CD4-positive, alpha-beta T cell treated with Interleukin-4 for 1 hour (primary cell): ENCODE measurements at places on chromosomes 3 and 15.
A peak's percentile ranks its signal among the peaks of the same experiment; 100 is the strongest.

DNA sequence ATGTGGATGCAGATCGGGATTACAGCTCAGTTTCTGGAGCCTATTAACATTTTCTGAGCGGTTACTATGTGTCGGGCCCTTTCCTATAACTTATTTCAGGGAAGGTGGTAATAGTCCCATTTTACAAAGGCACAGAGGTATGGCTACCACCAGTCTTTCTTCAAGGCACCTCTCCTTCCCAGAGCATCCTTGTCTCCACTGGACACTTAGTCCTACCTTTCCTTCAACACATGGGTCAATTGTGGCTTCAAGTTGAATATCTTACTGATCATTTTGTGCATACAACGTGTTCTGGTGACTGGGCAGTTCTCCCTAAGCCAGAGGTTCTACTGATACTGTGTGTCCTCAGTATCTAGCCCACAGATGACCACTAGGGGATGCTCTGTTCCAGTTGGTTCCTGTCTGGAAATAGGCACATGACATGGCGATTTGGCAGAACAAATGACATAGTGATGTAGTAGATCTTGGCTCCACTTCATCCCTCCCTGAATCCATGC, 60.7 kb upstream of the CMTM8 start:
- peak; percentile 48 for DNase-seq

- no peak for DNase-seq
These were observed 116.8 kb downstream of the EPHB1 start for GRCh38 chr3:134911586-134912548.

DNA sequence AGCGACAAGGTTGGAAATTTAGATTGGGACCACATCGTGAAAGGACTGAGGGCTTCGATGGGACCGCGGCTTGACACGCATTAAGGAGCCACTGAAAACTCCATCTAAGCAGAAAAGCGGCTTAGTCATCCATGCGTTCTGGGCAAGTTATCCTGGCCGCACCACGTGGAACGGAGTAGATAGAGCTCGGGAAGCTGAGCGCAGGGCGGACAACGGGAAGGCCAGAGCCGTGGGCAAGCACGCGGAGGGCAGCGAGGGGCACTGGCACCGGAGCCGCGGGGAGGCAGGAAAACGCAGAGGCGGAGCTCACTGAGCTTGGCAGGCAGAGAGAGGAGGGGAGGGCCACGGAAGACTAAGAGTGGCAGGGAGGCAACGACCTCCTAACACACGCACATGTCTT, 61.3 kb upstream of the VGLL4 start:
- DNase-seq: no peak

- no peak for DNase-seq
These were observed 102.6 kb upstream of the BNIP2 start for GRCh38 chr15:59791755-59792154.

DNA sequence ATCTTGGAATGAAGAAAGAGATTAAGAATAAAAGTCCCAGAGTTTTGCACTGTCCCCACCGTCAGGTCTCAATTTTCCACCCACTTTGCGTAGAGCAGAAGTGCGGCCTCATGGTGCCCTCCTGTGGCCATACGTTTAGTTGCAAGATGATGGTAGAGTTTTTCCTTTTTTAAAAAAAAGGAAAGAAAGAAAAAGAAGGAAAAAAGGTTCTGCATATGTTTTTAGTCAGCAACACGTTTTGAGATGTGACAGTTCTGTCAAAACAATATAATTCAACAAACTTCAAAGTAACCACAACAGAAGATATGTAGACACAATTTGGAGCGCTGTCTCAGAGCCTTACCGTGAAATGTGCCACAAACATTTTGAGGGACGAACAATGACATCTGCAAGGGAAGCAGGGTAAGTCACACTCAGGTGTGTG, 24.6 kb downstream of the EBLN2 start:
- DNase-seq: peak; percentile 45

DNA sequence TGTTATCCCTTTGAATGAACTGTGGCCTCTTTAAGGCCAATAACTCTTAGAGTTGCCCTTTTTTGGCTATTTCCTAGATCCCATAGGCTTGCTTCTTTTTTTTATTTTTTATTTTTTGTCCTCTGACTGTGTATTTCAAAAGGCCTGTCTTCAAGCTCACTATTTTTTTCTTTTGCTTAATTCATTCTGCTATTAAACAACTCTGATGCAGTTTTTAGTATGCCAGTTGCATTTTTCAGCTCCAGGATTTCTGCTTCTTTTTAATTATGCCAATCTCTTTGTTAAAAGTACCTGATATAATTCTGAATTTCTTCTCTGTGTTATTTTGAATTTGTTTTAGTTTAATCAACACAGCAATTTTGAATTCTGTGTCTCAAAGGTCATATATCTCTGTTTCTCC, 912.1 kb downstream of the PLOD2 start:
- no peak for DNase-seq

DNA sequence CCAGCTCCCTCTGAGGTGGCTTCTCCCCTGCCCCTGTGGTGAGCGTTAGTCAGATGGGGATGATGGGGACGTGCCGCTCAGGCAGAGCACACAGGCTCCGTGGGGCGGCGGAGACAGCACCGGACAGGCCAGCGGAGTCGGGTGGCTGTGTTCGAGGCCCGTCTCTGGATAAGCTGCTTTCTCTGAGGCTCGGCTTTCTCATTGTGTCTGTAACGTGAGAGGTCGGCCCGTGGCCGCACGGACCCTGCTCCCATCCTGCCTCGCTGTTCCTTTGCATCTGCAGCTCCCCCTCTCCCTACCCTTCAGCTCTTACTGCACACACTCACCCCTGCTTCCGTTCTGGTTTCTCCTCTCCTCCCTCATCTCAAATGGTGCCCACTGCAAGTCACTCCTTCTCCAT, 62.5 kb downstream of the FAM43A start:
- no peak for DNase-seq

DNA sequence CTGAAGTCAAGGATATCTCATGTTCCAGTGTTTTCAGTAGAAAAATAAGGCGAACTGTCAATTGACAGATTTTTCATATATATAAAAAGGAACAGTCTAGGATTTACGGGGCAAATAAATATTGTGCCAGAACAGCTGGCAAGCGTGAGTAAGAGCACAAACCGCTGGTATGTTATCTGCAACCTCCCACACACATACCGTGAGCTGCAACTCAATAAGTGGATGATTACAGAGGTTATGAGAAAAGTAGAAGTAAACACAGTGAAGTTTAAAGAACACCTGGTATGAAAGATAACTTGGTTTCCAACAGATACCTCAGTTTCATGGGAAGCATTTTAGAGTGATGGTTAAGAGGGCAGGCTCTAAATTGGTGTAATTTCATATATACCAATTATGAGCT, 733.4 kb downstream of the TUSC7 start:
- DNase-seq: no peak
